Cardiac septum (tissue), 1 donor: ENCODE measurements at places on chromosomes 11 and 22.

DNA sequence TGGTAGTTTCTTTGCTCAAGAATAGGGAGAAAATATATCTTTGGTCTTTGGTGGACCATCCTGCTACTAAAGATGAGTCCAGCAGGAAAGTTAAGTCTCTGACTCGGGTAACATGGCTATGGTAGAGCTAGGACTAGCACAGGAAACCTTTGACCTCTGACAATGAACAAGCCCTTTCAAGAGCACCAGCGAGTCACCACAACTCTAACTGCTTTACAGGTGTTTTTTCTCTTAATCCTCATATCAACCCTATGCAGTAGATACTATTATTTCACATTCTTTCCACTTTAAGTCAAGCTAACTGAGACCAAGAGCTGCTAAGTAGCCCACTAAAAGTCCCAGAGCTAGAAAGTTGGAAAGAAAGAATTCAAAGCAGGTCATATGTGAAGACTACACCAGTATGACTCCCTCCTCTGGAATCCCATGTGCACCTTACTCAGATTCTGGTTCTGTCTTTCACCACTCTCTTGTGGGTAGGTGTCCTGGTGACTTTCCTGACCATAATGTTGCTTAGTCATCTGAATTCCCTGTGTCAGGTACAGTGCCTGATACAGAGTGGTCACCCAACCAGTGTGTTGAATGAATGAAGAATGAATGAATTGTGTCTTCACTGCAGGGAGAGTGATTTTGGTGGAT, 53.8 kb upstream of the ME3 start:
- no peak for DNase-seq

- no peak for DNase-seq
Observed at GRCh38 chr22:47727641-47728040, 965.2 kb downstream of the TBC1D22A start.

GRCh38 chr22:49948116-49948957, 12.2 kb upstream of the PIM3 start:
- no peak for DNase-seq

DNA sequence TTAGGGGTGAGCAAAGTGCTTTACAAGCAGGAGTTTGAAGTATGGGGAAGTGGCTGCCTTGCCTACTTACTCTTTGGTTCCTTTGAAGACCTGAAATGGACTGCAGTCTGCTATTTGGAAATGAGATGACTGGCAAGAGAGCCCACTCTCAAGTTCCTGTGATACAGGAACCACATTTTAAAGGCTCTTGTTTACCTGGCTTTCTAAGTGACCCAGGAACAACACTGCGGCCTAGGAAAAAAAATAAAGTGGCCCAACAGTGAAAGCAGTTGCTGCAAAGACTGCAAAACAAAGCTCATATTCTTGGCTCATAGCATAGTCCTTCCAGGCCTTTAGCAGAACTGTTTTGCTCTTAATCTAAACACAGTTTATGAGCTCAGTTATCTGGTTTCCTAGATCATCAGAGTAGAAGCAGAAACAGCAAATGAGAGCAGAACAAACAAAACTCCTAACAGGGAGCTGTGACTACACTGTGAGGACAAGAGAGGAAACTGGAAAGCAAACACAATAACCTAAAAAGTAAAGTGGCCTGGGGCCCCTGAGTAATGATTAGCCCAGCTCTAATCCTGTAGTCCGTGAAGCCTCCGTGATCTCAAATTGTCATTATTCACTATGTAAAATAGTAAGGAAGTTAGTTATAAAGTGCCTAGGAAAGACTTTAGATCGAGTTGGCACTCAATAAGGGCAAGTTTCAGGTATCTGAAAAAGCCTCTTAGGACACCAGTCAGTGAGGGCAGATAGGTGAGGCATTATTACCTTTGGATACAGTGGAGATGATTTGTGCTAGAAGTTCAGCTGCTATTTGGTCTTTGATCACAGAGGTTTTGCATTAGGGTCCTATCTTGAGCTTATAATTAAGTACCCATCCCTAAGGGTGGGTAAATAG, 11.5 kb downstream of the CCDC117 start:
- no peak for DNase-seq

GRCh38 chr22:45608763-45609180, 62.9 kb upstream of the ATXN10 start:
- no peak for DNase-seq

GRCh38 chr11:101929294-101929915, 13.1 kb upstream of the ANGPTL5 start:
- DNase-seq: no peak

DNA sequence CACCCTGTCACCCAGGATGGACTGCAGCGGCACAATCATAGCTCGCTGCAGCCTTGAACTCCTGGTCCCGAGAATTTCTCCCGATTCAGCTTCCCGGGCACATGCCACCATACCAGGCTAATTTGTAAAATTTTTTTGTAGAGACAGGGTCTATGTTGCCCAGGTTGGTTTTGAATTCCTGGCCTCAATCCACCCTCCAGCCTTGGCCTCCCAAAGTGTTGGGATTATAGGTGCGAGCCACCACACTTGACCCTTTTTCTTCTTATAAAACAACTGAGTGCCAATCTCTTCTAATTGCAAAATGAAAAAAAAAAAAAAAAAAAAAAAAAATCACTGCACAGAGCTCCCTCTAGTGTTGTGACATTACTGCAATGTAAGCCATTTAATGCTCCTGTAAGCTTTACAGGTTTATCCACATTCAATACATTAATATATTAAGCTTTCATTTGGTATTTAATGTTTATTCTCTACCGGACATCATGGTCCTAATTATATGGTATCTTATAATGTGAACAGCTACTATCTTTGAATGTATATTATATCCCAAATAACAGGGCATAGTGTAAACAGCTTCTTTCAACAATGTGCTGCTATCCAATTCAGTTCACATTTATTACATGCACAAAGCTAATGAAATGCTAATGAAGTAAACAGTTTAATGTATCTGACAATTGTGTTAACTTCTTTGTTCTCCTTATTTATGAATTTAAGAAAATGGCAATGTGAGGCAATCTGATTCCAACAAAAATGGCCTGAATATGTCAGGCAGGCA, 44.6 kb downstream of the COPB1 start:
- no peak for DNase-seq

DNA sequence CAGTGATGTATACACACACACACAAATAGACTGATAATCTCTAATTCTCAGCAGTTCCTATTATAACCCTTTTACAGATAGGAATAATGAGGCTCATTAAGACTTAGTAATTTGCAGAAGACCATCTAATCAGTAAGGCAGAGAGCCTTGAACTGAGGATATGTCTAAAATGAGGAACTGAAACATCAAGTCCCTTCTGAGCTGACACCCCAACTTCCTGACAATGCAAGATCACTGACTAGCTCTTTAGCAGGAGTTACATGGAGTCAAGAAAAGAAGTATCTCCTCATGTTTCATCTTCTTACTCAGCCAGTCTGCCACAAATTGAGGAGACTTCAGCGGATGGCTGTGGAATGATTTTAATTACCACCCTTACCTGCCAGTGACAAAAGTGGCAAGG, 193.0 kb downstream of the MSANTD4 start:
- no peak for DNase-seq

DNA sequence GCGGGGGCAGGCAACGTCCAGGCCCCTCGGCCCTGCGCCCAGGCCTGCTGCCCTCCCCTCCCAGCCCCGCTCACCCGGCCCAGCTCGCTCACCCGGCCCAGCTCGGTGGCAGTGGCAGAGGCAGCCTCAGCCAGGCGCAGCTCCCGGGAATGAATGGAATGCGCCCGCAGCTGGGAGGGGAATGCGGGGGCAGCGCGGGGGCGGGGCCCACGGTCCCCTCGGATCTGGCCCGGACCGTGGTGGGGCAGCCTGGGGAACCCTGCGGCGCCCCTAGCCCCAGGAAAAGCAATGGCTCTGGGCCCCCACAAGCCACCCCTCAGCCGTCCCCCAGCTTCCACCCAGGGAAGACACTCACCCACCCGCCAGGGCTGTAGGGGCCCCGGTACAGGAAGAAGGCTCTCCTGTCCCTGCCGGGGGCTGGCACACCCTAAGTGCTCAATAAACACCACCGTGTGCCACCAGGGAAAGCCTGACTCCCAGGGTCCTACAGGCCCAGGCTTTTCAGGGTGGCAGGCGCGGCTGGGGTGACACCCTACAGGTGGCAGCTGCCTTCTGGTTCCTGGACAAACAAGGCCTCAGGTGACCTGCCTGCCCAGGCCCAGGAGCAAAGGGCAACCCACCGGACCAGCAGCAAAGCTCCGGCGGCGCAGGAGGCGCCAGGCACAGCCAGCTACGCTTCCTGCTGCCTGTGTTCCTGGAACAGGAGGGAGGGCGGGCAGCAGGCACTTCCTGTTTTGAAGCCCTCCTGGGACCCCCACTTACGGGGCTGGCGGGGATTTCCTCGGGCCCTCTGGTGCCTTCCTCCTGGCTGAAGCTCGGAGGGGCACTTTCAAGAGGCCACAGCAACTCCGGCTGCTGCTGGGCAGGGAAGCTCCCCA, 13.8 kb downstream of the PLXNB2 start:
- DNase-seq: peak; percentile 89

GRCh38 chr22:36343070-36343719, 44.6 kb downstream of the MYH9 start:
- no peak for DNase-seq

- DNase-seq: no peak
Observed at GRCh38 chr22:42026705-42027104, 28.1 kb downstream of the WBP2NL start.

GRCh38 chr22:45503050-45503815, 550 bp downstream of the FBLN1 start:
- DNase-seq: no peak

GRCh38 chr11:96827164-96827563, 437.4 kb downstream of the JRKL start:
- DNase-seq: no peak

- no peak for DNase-seq
Observed at GRCh38 chr11:10653946-10654810, 39.4 kb downstream of the IRAG1 start.

GRCh38 chr11:1510928-1511327, 24.3 kb upstream of the MOB2 start:
- DNase-seq: no peak

DNA sequence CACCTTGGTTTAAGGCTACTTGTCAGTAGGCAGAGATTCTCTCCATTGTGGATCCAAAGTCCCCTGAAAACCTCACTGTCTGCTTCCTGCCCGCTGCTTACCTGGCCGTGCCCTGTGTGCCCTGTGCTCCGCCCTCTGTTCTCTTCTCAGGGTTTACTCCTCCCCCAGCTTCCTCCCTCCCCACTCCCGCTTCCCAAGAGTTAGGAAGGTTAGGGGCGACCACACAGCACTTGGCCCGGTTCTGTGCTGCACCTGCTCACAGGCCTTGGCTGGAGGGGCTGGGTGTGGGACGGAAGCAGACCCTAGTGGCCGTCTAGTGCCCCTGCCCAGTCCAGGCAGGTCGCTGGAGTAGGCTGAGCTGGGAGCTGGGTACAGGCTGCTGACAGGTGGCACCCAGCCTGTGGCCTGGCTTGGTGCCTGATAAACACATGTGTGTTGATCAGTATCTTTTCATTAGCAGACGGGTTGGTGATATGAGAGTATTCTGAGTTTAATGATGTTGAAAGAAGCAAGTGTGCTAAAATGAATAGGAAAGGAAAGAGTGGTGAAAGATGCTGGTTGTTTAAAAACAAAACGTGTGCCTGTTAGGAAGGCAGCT, 40.5 kb downstream of the GRAMD4 start:
- DNase-seq: no peak

GRCh38 chr22:46511151-46512038, 26.0 kb downstream of the CELSR1 start:
- DNase-seq: no peak

DNA sequence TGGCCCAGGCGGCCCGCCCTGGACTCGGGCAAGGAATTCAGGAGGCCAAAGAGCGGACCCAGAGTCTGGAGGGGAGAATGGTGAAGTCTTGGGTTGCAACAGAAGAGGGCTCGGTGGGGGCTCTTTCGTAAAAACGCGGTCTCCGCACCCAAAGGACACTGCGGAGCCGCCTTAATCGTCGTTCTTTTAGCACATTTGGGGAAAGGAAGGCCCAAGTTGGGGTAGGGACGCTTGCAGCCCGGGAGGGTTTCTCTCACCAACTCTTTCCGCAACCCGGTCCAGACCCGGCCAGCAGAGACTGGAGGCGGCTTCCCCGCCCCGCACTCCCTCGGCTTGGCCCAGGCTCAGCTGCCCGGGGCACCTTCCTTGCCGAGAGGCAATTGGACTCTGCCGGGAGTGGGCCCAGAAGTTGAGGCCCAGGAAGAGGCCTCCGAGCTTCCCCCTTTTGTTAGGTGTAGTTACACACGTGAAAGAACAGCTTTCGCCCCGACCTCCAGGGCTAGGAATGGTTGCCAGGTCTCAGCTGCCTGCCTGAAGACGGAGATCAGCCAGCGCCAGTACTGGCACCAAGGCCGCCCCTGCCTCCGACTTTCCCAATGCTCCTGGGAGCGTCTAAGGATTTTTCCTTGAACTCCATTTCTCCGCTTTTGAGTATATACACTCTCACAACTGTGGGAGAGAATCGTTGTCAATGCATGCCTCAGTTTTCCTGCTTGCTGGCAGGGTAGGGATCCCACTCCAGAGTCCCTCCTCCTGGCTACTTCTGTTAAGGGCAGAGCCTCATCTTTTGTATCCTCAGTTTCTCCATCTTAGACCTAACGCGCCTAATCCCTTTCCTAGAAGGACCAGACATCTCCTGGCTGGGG, 3.7 kb downstream of the ALX4 start:
- DNase-seq: no peak

- peak; percentile 31 for DNase-seq
Observed at GRCh38 chr11:2777386-2777785, 77.6 kb upstream of the KCNQ1OT1 start.

DNA sequence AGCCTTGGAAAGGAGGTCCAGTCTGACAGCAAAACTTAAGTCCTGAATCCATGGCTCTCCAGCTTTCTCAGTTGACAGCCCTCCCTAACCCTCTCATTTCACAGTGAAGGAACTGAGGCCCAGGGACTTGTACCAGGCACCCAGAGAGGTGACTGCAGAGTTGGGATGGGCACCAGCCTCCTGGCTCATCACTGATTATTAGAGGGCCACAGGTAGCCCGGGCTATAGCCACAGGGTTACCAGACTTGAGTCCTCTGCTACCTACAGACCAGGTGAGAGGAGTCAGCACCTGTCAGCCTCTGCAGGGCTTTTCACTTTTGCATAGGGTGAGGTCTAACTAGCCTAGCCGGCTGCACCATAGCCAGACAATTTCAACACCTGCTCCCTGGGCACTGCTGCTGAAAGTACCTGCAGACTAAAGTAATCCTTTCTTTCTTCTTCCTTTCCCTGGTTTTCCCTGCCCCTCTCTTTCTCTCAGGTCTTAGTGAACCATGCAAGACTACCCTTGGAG, 37.6 kb downstream of the SYT13 start:
- DNase-seq: peak; percentile 51

DNA sequence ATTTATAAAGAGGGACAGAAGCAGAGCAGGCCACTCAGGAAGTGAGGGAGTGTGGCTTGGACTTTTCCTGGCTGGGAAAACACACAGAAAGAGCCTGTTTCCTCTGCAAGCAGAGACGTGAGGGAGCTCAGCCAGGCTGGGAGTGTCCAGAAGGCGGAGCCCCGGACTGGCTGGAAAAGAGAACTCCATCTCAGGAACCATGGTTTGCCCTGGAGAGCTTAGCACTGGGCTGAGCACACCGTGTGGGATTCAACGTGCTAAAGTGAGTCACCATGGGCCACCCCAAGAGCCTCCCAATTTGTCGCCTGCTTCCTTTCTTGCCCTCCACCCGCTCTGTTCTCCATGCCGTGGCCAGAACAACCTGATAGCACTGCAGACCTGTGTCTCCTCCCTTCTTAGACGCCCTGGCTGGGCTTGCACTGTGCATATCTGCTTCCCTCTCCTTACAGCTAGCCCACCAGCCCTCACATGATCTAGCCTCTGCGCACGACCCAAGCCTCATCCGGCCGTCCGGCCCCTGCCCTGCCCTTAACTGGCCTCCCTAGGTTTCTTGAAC, 51.8 kb downstream of the GALNT18 start:
- peak; percentile 89 for DNase-seq

- DNase-seq: peak; percentile 88
Observed at GRCh38 chr11:121451986-121452608, at the start of gene SORL1. TSS of gene SORL1 (plus strand) at chr11:121452314. CDS start at chr11:121452332, 18 bp downstream.
